ENCODE measurements at places on chromosomes 5 and 9.

DNA sequence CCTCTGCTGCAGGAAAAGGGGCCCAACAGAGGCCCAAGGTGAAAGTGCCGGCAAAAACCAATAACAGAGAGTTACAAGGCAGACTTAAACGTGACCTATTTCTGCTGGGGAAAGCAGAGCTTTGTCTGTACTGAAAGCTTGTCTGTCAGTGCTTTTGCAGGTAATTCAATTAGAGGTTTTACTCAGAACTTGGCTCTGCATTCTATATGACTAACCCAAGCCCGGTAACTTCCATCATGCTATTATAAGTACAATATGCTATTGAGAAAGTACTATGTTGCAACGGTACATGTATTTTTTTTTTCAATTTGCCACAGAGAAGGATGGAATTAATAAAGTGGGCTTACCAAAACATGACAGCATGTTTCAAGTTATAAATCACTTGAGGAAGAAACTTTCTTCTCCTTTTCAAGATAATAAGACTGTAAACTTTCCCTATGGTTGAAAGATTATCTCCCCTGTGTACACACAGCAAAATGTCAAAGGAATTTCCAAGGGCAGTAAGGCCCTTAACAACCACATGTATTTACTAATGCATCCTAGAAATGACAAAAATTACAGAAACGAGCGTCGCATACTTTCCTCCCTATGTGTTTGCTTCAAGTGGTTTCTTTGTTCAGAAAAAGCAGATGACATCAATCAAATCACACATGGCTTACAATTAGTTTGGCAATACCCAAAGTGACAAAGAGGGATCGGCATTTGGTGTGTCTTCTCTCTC is 282.4 kb downstream of the EFNA5 start:
- DNase-seq, result no peak

DNA sequence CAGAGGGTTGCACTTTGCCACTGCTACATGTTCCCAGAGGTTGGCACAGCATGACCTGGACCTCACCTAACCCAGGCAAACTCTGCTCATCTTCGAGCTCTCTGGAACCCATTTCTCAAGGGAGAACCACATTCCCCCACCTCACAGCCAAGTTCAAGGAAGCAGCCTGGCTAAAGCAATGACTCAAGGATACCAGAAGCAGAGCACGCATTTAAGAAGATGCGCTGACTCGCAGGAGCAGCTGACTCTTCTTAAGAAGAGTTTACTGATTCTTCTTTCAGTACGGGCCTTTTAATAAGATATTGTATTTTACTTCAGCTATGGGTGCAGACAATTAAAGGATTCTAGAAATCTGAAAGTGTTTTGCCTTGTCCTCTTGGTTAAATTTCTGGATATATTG is 4.1 kb upstream of the SEMA5A start:
- DNase-seq, result no peak

- peak; percentile 83 for DNase-seq
Measured at GRCh38 chr9:69120380-69121154, 53.5 kb upstream of the TJP2 start.

DNA sequence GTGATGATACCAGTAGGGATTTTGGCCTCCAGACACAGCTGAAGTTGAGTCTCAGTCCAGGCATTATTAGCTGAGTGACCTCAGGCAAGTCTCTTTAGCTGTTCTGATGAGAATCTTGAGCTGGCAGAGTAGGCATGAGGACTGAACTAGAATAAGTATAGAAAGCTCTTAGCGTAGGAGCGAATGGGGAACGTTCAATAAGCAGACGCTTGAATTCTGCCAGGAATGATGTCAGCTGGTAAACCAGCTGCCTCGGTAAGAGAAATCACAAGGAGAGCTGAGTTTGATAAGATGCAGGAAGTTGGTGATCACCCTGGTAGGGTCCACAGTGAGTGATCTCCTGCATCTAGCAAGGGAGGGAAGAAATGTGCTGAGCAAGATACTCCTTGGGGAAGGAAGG is 280.4 kb downstream of the NTRK2 start:
- no peak for DNase-seq

DNA sequence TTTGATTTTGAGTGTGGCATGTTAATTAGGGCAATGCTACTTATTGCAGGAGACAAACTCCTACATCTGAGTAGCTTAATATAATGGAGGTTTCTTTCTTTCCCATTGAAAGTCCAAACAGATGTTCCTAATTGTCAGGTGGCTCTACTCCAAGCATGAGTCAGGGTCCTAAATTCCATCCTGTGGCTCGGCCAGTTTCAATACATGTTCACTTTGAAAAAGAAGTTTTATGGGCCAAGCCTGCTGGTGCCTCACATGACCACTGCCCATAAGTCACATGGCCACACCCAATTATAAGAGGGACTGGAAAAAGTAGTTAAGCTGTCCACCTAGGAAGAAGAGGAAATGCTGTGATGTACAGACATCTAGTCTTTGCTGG is 170.4 kb downstream of the ARRDC3 start:
- DNase-seq, result no peak

DNA sequence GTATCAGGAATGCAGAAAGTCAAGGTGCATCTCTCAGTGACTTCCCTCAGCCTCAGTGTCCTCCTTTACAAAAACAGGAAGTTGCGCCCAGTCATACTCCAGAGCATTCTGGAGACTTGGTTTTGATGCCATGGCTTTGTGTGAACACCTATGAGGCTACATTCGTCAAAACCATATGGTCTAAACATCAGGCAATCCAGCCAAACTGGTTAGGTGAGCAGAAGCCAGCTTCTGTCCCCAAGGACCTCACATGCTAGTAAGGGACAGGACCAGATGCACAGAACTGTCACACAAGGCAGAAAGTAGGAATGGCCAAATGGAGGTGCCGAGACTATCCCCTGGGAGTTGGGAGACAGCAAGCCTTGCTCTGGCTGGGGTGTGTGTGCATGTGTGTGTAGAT is 217.2 kb downstream of the MELK start:
- no peak for DNase-seq

DNA sequence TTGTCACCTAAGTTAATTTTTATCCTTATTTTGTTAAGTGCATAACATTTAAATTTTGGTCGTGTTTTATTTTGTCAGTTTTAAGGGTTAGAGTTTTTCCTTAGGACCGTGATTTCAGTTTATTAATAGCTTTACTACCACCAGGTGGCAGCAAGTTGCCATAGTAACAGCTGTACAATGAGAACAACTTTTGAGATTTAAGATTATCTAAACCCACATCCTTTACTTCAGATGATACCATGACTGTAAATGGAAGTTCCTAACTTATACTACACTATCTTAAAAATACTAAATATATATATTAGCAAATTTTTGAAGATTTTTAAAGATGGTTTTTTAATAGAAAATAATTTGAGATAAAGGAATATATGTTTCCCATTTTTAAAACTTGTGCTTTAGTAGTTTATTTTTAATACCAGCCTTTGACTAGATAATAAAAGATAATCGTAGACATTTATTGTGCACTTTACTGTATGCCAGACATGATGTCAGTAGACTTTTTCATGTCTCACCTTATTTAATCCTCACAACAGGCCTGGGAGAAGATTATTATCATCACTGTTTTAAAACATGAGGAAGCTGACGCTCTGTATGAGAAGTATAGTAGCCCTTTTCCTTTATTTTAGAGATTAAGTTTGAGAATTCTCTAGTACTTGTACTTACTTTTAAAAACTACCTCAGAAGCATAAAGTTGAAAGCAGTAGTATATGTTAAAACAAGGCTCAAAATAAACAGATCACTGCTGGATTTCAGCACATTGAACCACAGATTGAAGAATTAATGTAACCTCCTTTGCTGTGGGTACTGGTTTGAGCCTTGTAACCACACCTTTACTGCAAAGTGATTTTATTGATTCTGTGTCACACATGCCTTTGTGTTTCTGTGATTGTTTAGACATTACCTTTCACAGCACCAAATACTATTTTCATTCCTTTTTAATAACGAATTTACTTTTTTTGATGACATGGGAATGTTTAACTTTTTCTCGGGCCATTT is 27.5 kb downstream of the SREK1 start:
- DNase-seq, result peak; percentile 17

DNA sequence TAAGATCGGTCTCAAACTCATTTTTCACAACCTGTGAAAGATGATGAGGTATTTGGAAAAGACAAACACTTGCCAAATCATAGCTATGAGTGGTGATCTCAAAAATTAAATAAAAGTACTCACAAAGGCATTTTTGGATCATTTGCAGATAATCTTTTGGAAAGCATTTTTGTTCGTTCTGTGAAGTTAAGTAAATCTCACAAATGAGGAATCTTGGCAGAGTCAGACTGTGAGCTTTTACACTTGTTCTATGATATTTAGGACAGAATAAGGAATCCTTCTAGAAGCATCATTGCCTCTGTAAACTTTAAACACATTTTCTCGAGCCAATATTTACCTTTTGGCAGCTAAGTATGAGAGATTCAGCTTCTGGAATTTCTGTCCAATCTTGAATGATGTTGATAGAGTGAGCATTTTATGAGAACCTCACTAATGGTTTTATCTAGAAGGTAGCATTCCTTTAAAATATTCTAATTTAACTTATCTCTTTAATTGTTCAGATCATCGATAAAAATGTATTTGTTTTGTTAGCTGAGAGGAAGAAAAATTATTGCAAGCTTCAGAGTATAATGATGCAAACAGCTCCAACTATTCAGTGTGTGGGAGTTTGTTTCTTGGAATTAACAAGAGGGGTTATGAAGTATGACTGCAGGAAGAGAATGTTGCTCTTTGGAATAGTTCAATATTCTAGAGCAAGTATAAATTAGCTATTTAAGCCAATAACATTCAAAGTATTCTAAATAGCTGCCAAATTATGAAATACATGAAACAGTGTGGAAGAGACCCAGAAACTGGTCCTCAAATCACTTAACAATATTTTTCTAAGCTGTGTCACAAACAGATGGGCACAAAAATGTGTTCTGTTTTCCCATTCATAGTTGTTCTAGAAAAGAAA is 48.6 kb upstream of the SLCO6A1 start:
- no peak for DNase-seq
